ENCODE measurements at places on chromosomes 7 and 10.

GRCh38 chr7:95047291-95047690 lies 139.9 kb downstream of the PPP1R9A start:
- no peak for DNase-seq

GRCh38 chr10:120387326-120387725 lies 69.7 kb upstream of the PLPP4 start:
- no peak for DNase-seq

GRCh38 chr7:137538361-137538762 lies 194.8 kb upstream of the PTN start:
- no peak for DNase-seq

- DNase-seq: no peak
These were observed 39.4 kb downstream of the CTBP2 start for GRCh38 chr10:125121003-125121402.

- DNase-seq: no peak
These were observed 280.5 kb downstream of the KCND2 start for GRCh38 chr7:120553491-120553890.

DNA sequence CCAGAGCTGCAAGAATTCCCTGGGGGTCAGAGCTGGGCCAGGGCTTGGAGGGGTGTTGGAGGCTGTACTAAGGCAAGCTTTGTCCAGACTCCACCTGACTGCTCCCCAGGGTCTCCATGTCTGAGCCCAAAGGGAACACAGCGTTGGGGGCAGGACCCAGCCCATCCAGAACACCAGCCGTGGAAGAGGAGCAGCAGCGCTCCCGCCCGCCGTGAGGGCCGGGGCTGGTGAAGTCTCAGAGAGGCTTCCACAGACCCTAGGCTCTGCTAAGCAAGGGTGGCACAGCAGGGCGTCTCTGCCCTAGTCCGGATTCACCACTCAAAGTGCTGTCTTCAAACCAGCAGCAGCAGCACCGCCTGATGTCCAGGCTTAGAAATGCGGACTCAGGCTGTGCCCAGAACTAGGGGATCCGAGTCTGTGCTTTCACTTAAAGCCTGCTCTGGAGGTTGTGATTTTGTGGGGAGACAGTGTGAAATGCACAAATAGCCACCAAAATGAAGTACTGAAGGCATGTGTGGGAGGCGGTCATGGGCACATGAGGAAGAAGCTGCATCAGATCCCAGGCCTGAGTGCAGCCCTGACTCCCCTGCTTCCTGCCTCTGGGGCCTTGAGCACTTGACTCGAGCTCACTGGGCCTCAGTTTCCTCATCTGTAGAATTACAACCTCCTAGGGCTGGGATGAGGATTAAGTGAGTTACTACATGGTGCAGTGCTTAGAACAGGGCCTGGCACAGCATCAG lies 16.6 kb upstream of the AQP1 start:
- DNase-seq: no peak

GRCh38 chr10:79413196-79413595 lies 32.2 kb downstream of the ZCCHC24 start:
- DNase-seq: no peak

- DNase-seq: no peak
These were observed 16.0 kb upstream of the VWA2 start for GRCh38 chr10:114223066-114223465.

DNA sequence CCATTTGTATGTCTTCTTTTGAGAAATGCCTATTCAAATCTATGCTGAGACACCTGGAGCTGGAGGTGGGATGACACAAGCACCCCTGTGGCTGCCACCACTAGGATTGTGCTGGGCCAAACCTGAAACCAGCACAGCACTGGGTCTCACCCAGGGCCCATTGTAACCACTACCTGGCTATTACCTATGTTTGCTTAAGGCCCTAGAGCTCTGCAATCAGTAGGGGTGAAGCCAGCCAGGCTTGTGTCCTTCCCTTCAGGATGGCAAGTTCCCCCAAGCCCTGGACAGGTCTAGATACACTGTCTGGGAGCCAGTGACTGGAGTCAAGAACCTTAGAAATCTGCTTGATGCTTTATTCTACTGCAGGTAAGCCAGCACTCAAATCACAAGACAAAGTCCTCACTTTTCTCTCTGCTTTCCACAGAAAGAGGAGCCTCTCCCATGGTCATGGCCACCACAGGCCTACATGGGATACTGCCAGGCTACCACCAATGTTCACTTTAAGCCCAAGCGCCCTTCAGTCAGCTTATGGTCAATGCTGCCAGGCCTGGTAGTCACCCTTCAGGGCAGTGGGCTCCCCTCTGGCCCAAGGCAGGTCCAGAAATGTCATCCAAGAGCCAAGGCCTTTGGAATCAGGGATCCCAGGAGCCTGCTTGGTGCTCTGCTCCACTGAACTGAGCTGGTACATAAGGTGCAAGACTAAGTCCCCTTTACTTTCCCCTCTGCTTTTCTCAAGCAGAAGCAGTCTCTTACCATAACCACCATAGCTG lies 105.3 kb downstream of the BMS1 start:
- DNase-seq: no peak

- no peak for DNase-seq
These were observed 29.6 kb downstream of the ARHGAP21 start for GRCh38 chr10:24694086-24694485.

GRCh38 chr7:40329601-40330153 lies 194.9 kb downstream of the SUGCT start:
- DNase-seq: no peak

GRCh38 chr7:155555116-155555695 lies 8.8 kb upstream of the CNPY1 start:
- DNase-seq: no peak
